CD4-positive, alpha-beta T cell treated with Interleukin-4 for 1 hour (primary cell): ENCODE measurements at places on chromosomes 1 and 21.

- DNase-seq = no peak
These were observed 11.8 kb downstream of the S100A7A start for GRCh38 chr1:153428073-153428638.

- no peak for DNase-seq
These were observed 236.2 kb upstream of the KAZN start for GRCh38 chr1:14362331-14362730.

DNA sequence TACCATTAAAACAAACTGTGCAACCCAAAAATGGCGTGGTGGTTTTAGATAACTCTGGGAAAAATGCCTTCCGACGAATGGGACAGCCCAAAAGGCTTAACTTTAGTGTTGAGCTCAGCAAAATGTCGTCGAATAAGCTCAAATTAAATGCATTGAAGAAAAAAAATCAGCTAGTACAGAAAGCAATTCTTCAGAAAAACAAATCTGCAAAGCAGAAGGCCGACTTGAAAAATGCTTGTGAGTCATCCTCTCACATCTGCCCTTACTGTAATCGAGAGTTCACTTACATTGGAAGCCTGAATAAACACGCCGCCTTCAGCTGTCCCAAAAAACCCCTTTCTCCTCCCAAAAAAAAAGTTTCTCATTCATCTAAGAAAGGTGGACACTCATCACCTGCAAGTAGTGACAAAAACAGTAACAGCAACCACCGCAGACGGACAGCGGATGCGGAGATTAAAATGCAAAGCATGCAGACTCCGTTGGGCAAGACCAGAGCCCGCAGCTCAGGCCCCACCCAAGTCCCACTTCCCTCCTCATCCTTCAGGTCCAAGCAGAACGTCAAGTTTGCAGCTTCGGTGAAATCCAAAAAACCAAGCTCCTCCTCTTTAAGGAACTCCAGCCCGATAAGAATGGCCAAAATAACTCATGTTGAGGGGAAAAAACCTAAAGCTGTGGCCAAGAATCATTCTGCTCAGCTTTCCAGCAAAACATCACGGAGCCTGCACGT is 82.1 kb downstream of the PRDM2 start:
- DNase-seq = no peak

DNA sequence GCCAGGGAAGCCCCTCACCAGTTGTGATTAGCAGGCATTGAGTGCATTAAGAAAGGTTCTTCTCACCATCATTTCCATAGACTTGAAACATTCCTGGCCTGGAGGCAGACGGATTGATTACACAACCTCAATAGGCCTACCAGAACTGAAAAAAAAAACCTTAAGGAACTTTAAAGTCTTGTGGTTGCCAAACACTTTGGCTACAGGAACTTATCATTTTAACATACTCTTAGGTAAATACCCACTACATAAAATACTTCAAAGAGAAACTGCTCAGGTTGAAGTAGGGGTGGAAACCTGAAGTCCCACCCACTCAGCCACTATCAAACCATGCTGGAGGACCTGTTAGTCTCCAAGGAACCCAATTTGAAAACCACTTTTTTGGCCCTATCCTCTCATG is 22.4 kb upstream of the HMGB4 start:
- no peak for DNase-seq
